ENCODE measurements at places on chromosomes 11 and 22.

DNA sequence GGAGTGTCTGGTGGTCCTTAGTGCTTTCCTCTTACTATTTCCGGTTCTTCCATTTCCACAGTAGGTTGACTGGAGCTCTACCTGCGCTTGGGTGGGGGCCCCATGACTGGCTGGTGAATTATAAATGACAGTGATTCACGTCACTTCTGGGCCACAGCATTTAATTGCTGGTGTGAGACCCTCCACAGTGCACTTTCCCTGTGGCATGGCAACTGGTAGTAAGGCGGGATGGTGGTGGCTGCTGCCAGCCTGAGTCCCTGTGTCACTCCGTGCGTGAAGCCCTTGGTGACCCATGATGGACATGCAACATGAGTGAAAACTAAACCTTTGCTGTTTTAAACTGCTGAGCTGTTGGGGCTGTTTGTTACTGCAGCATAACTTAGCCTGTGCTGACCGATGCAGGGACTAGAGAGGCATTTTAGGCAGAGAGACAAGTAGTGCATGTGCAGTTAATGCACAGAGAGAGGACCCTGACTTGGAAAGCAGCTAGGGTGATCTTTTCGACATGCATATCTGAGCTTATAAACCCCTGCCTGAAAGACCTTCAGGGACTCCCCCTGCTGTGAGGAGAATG, 3.1 kb downstream of the PRDM11 start:
- no peak for DNase-seq

GRCh38 chr11:128552783-128553661, 34.3 kb downstream of the ETS1 start:
- DNase-seq = no peak

- DNase-seq = no peak
Measured at GRCh38 chr11:68051191-68052136, 12.6 kb downstream of the TCIRG1 start.

DNA sequence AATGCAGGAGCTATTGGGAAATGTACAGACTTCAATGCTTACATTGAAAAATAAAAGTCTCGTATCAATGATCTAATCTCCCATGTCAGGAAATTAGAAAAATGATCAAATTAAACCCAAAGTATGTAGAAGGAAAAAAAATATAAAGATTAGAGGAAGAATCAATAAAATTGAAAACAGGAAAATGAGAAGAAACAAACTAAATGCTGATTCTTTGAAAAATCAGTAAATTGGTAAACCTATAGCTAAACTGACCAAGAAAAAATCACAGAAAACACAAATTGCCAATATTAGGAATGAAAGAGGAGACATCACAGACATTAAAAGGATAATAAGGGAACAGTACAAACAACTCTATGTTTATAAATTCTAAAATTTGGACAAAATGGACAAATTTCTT, 11.8 kb downstream of the OR2AT4 start:
- DNase-seq = no peak

GRCh38 chr11:109798521-109798920, 294.7 kb upstream of the ZC3H12C start:
- DNase-seq = no peak

All from activated T-cell treated with anti-CD3 and anti-CD28 coated beads for 48 hours (primary cell).